Activated T-cell treated with anti-CD3 and anti-CD28 coated beads for 4 hours (primary cell): ENCODE measurements at places on chromosomes 2 and 18.

- DNase-seq: no peak
Observed at GRCh38 chr18:39749154-39749553, 2183.6 kb upstream of the CELF4 start.

DNA sequence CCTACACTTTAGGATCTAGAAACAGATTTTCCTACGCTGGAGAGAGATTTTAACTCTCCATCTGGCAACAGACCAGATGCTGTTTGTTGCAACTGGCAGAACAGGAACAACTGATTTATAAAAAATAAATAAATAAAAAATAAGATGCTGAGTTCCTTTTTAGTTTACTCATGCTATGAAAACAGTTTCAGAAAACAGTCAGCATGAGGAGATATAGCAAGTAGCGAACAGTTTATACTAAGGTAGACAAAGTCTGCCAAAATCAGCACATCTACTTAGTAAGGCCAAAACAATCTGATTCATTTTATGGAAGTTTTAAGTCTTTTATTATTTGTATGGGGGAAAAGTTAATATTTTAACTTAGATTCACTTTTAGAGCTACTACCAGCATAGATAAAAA, 974.0 kb upstream of the CNTNAP5 start:
- DNase-seq: no peak

DNA sequence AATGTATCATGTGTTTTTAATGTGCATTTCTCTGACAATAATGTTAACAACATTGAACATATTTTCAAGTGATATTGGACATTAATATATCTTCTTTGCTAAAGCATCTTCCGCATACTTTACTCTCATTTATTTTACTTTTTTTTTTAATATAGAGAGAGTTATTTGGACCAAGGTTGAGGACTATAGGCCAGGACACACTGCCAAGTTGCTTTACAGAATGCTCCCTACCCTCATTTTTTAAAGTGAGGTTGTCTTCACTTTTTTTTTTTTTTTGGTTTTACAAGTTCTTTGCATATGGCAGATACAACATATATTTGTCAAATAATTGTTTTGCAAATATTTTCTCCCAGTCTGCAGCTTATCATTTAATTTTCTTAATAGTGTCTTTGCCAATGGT, 201.8 kb downstream of the OSR1 start:
- DNase-seq: no peak

DNA sequence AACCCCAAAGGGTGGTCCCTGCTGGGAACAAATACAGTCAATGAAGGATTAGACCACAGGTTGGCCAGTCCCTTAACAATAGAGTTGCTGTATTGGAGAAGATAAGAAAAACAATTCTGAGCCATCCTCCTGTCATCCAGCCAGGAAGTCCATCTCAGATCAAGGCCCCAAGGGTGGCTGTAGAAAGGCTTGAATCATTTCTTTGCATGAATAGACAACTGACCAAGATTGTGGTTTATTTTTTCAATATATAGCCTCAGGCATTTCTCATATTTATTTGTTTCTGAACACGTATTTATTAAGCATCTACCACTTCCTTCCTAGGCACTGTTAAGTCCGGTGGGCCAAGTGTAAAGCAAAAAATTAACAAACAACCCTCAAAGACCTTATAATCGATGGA, 274.4 kb upstream of the SLC14A2 start:
- DNase-seq: no peak

- DNase-seq: no peak
Observed at GRCh38 chr18:10032331-10033015, 118.7 kb downstream of the VAPA start.

- DNase-seq: no peak
Observed at GRCh38 chr2:154908327-154908726, 209.8 kb downstream of the KCNJ3 start.

DNA sequence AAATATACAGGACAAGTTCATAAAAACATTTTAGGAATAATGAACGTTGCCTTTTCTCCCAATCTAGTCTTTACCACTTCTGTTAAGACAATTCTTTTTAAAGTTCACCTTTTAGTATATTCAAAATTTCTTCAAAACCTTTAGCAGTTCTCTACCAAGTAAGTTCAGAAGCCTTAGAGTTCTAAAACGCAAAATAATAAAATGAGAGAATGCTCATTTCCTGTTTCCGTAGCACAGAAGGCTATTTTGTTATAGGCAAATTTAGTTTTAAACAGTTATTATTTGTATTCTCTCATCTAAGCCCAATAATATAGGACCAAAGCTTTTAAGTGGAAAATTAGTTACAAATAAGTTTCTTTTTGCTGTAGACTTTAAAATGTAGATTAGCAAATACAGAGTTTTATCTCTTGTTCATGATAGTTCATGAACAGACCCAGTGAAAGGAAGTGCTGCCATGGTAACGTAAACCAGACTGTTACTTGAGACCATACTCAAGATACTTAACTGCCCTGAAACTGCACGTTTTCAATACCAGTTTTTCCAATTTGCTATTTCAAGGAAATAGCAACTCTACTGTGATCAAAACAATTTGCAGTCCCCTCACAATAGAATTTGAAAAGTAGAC, 173.1 kb upstream of the STON1 start:
- DNase-seq: no peak

- no peak for DNase-seq
Observed at GRCh38 chr2:185014076-185014475, 415.7 kb downstream of the ZNF804A start.

- no peak for DNase-seq
Observed at GRCh38 chr18:12960853-12961397, 13.1 kb downstream of the SEH1L start.

DNA sequence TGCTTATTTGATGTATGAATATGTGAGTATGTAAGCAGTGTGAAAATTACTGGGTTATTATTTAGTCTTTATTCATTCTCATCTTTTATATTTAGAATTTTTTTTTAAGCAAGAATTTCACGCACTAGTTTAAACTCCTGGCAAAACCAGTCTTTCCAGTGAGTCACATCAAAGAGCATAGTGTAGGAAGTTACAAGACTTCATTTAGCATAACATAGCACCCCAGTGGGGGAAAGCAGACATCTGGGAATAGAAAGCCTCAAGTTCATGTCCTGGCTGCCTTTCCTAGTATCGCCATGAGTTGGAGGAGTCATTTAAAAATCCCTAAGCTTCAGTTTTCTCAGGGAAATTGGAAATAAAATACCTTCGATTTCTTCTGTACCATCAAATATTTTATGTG, 408.3 kb downstream of the NUP35 start:
- no peak for DNase-seq

DNA sequence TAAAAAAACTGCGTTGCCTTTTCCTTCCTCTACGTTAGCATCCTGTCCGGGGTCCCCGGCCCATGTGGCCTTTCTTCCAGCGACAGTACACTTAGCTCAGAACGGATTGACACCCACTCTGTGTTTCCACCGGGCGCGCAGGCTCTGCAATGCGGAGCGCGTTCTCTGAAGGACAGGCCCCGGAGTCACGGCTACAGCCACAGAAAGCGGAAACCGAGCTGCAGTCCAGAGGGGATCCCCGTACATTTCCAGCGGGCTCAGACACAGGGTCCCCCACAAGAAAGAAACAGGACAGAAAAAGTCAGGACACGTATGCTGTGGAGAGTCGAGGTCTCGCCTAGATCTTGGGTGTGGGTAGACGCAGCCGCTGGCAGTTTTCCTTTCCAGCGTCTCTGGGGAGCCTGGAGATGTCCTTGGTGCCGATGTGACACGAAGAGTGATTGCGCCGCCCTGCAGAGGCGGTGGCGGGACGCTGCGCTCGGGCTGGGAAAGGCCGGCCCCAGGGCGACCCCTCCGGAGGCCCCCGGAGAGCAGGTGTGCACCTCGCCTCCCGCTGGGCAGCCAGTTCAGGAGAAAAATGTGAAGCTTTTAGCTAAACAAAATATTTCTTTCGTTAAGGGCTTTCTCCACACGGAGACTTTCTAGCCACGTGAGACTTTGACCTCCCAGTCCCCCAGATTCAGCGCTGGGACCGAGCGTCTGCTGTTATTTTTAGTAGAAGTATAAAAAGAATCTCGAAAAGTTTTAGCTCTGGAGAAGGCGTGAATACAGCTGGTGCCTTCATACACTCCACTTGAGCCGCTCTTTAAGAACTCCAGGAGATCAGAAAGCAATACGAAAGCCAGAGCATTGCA, 1.3 kb upstream of the ACKR3 start:
- no peak for DNase-seq
